ENCODE measurements at places on chromosomes 6 and 20.

DNA sequence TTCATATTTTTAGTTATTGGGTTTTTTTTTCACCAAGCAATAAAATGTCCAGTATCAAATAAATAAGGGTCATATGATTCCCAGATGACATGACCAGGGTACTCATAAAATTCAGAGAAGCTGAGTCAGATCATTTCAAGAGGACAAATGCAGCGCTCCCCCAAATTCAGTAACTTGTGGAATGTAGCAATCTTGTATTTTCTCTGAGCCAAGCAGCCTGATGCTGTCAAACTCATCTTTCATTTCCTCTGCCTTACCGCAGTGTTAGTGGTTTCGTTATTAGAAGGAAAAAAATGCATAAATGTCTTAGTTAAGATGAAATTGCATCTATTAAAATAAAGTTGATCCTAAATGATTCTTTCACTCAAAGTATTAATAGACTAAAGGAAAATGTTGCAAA is 57.8 kb upstream of the EDN1 start:
- no peaks in the 10 kb centered on the region for H3K4me1 ChIP-seq
- no peaks in the 10 kb centered on the region for H3K27me3 ChIP-seq
- no peak overlapping the region for H3K4me3 ChIP-seq
- DNase-seq: no peak

- H3K4me1 ChIP-seq: no peaks in the 10 kb centered on the region
- no peak overlapping the region for H3K27ac ChIP-seq
- H3K27me3 ChIP-seq: peaks cover 5% of the 10 kb centered on the region
- H3K4me3 ChIP-seq: no peak overlapping the region
- H3K36me3 ChIP-seq: no peaks in the 10 kb centered on the region
These were observed 164.1 kb downstream of the FRK start for GRCh38 chr6:115896538-115897129.

GRCh38 chr6:139821676-139822223 is 447.3 kb upstream of the CITED2 start:
- no peak overlapping the region for H3K27ac ChIP-seq
- H3K27me3 ChIP-seq: no peaks in the 10 kb centered on the region
- no peak overlapping the region for H3K4me3 ChIP-seq
- H3K36me3 ChIP-seq: no peaks in the 10 kb centered on the region

- peak; percentile 16 for DNase-seq
- peaks cover 31% of the 10 kb centered on the region for H3K4me1 ChIP-seq
- H3K4me3 ChIP-seq: no peak overlapping the region
- H3K27ac ChIP-seq: peak overlapping the region; percentile 9
- H3K27me3 ChIP-seq: no peaks in the 10 kb centered on the region
These were observed 111.0 kb downstream of the DTNBP1 start for GRCh38 chr6:15551798-15552197.

DNA sequence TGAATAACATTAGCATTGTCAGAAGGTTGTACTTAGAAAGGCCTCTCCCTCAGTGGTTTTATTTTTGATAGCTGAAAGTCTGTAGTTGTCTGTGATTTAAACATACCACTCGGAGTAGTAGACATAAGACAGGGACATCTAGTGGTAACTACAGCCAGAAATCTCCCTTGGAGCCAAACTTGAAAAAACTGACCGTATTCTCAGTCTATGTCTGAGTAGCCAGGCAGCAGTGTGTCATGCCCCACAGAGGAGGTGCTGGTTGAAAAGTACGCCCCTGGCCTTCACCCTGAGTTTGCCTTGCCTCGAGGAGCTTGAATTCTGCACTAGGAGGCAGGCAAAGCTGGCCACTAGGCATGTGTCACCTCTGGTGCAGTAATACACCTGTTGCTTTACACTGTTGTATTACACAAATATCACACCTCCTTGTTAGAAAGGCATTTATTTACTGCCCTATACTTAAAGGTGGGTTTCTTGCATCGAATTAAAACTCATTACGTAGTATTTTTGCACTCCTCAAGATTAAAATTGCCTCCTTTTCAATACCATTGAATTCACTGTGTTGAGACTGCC is 20.8 kb downstream of the ZBTB2 start:
- DNase-seq: no peak
- H3K36me3 ChIP-seq: peaks cover 30% of the 10 kb centered on the region
- H3K4me1 ChIP-seq: peaks cover 13% of the 10 kb centered on the region
- no peak overlapping the region for H3K4me3 ChIP-seq
- no peaks in the 10 kb centered on the region for H3K27me3 ChIP-seq
- H3K27ac ChIP-seq: no peak overlapping the region

DNA sequence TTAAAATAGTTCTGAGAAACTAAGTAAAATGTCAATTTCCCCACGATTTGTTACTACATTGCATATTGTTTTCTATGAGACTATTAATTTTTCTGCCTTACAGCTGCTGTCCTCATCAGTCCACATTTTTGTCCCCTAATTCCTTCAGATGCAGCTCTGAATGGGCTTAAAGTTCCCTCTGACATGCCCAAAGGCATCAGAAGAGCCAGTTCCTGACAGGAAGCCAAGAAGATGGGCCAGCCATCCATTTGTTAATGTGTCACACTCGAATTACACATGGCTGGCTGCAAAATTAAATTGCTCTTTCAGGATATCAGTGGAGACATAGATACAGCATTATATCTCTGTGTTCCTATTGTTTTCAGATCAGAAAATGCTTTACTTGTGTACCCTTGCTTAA is 1223.0 kb downstream of the EPHA7 start:
- no peak overlapping the region for H3K27ac ChIP-seq
- H3K36me3 ChIP-seq: no peaks in the 10 kb centered on the region
- no peak for DNase-seq
- no peaks in the 10 kb centered on the region for H3K27me3 ChIP-seq
- no peaks in the 10 kb centered on the region for H3K4me1 ChIP-seq

GRCh38 chr6:1868561-1869261 is 259.0 kb downstream of the FOXC1 start:
- H3K36me3 ChIP-seq: no peaks in the 10 kb centered on the region
- H3K27ac ChIP-seq: no peak overlapping the region
- H3K4me3 ChIP-seq: no peak overlapping the region
- H3K4me1 ChIP-seq: no peaks in the 10 kb centered on the region
- DNase-seq: no peak

- no peaks in the 10 kb centered on the region for H3K36me3 ChIP-seq
- no peak overlapping the region for H3K27ac ChIP-seq
- no peak for DNase-seq
- no peaks in the 10 kb centered on the region for H3K27me3 ChIP-seq
- no peak overlapping the region for H3K4me3 ChIP-seq
These were observed 329.9 kb downstream of the CDC5L start for GRCh38 chr6:44717431-44717830.

- H3K27ac ChIP-seq: no peak overlapping the region
- H3K4me1 ChIP-seq: peaks cover 4% of the 10 kb centered on the region
- H3K27me3 ChIP-seq: no peaks in the 10 kb centered on the region
- H3K36me3 ChIP-seq: no peaks in the 10 kb centered on the region
- DNase-seq: no peak
These were observed 26.5 kb downstream of the HLA-DOB start for GRCh38 chr6:32790306-32790705.

GRCh38 chr6:28953585-28954258 is 29.9 kb upstream of the TRIM27 start:
- DNase-seq: no peak
- no peaks in the 10 kb centered on the region for H3K36me3 ChIP-seq
- H3K27me3 ChIP-seq: peaks cover 53% of the 10 kb centered on the region
- H3K4me3 ChIP-seq: peak overlapping the region; percentile 24
- H3K4me1 ChIP-seq: peaks cover 11% of the 10 kb centered on the region

DNA sequence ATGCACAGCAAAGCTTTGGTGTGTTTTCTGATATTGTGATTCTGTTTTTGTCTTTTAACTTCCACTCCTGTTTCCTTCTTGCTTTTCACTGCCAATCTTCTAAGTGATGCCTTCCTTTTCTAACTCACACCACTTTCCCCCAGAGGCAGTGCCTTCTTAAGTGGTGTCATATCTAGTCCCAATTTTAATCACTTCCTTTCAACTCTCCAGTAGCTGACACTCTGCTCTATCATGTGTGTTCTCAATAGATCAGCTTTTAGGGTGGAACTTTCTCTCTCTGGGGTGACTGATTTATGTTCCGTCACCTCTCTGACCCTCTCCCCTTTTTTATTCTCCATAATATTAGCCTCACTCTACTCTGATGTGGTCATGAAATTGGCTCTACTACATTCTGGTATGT is 180.7 kb downstream of the CLVS2 start:
- H3K27ac ChIP-seq: no peak overlapping the region
- no peak for DNase-seq
- no peaks in the 10 kb centered on the region for H3K4me1 ChIP-seq
- no peaks in the 10 kb centered on the region for H3K36me3 ChIP-seq
- no peaks in the 10 kb centered on the region for H3K27me3 ChIP-seq

DNA sequence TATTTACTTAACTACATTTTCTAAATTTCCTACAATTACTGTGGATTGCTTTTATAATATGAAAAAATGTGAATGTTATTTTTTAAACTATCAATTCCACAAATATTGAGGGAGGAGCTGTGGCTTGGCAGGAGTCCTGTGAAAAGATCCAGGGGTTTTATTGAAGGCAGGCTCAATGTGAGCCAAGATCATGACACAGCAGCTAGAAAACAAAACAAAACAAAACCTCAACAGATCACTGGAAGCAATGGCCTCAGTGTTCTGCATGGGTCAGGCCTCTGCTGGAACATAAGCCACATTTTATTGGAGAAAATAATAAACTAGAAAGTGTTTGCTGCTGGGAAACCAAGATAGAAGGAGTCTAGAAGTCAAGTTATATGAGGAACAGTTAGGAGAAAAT is 19.4 kb upstream of the RCAN2 start:
- no peak for DNase-seq
- no peaks in the 10 kb centered on the region for H3K4me1 ChIP-seq
- H3K27ac ChIP-seq: no peak overlapping the region
- H3K36me3 ChIP-seq: no peaks in the 10 kb centered on the region
- no peaks in the 10 kb centered on the region for H3K27me3 ChIP-seq

GRCh38 chr20:41453010-41453950 is 86.7 kb upstream of the EMILIN3 start:
- no peak overlapping the region for H3K4me3 ChIP-seq
- H3K27ac ChIP-seq: no peak overlapping the region
- H3K36me3 ChIP-seq: peaks cover 86% of the 10 kb centered on the region
- DNase-seq: no peak
- H3K27me3 ChIP-seq: no peaks in the 10 kb centered on the region
- no peaks in the 10 kb centered on the region for H3K4me1 ChIP-seq

GRCh38 chr6:40708049-40708448 is 120.9 kb upstream of the LRFN2 start:
- H3K4me1 ChIP-seq: peaks cover 2% of the 10 kb centered on the region
- H3K27me3 ChIP-seq: no peaks in the 10 kb centered on the region
- no peaks in the 10 kb centered on the region for H3K36me3 ChIP-seq
- no peak overlapping the region for H3K27ac ChIP-seq
